ENCODE measurements at places on chromosomes 3 and 15. TPM values are rescaled to one million over a fixed set of nuclear protein-coding genes. Genes with fewer than 3 reads are reported as not detected.
A peak's percentile ranks its signal among the peaks of the same experiment; 100 is the strongest.

- H3K4me1 ChIP-seq, result peaks cover 22% of the 10 kb centered on the region
- H3K4me3 ChIP-seq, result no peak overlapping the region
- H3K36me3 ChIP-seq, result no peaks in the 10 kb centered on the region
- no peaks in the 10 kb centered on the region for H3K27me3 ChIP-seq
- DNase-seq, result no peak
These were observed 6.5 kb upstream of the VILL start for GRCh38 chr3:37984051-37984450.

DNA sequence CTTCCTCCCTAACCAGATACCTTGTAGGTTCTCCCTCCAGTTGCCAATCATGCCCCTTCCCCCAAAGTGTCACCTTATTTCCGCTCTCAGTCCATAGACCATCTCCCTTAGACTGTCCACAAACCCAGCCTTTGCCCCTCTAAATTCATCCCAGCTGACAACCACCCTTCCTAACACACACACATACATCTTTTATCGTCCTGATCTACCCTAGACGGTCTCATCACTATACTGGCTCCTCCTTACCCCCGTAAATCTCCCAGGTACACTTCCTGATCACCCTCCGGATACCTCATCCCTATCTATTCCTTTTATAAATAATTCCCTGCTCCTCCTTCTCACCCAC, 828 bp downstream of the THOC7 start:
- H3K27ac ChIP-seq, result peak overlapping the region; percentile 87
- DNase-seq, result no peak
- H3K4me1 ChIP-seq, result no peaks in the 10 kb centered on the region
- H3K4me3 ChIP-seq, result peak overlapping the region; percentile 94
- H3K36me3 ChIP-seq, result no peaks in the 10 kb centered on the region

LINS1 gene
- total RNA-seq, result 12.6 TPM

DNA sequence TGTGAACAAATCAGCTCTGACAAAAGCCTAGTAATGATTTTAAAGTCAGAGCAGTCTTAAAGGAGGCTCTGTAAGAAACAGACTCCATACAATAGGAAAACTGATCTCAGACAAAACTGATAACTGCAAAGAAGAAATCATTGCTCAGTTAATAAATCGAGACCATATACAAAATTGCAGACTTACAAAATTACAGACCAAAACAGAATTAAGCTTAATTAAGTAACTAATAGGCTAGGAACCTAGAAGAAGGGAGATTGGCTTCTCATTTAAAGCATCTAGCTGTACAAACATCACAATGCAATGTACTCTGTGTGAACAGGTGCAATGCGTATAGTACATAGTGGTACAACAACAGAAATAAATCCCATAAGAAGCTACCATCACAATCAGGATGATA, 46.3 kb downstream of the ZBTB20 start:
- no peaks in the 10 kb centered on the region for H3K4me1 ChIP-seq
- H3K27me3 ChIP-seq, result no peaks in the 10 kb centered on the region
- no peaks in the 10 kb centered on the region for H3K36me3 ChIP-seq
- peak overlapping the region; percentile 30 for H3K27ac ChIP-seq

MUC13 gene
- 360 TPM for total RNA-seq

KCNMB3 gene
- 1.7 TPM for total RNA-seq

DNA sequence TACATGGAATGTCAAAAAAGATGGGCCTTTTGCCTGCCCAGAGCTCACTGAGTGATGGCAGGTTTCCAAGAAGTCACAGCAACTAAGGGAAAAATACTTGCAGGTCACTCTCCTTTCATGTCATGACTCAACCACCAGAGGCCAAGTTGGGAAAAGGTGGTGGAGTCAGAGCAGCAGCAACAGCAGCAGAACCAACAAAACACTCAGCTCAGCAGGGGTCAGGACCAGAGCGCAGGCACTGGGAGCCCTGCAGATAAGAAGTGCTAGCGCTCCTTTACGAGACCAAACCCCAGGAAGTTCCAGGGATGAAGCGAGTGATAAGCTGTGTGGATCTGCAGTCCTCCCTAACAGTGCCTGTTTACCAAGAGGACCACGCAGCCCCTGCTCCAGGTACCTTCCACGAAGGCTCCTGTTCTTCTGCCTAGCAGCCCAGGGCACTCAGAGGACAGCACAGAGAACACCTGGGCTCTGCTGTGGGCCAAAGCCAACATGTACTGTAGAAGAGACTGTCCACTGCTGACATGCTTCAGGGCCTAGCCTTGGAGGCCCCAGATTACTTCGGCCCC, 26.0 kb downstream of the POC1A start:
- H3K4me1 ChIP-seq, result no peaks in the 10 kb centered on the region
- H3K27me3 ChIP-seq, result no peaks in the 10 kb centered on the region
- no peak overlapping the region for H3K4me3 ChIP-seq
- no peak overlapping the region for H3K27ac ChIP-seq
- DNase-seq, result no peak

DNA sequence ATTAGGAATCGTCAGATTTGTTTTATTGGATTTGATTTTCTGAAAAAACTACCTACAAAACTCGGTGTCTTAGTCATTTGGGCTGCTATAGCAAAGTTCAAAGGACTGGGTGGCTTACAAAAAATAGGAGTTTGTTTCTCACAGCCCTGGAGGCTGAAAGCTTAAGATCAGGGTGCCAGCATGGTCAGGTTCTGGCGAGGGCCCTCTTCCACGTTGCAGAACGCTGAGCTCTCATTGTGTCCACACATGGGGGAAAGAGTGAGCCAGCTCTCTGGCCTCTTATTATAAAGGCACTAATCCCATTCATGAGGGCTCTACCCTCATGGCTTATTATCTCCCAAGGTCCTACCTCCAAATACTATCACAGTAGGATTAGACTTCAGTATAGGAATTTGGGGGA, 40.6 kb upstream of the MRPS22 start:
- no peaks in the 10 kb centered on the region for H3K4me1 ChIP-seq
- no peak overlapping the region for H3K27ac ChIP-seq
- H3K27me3 ChIP-seq, result no peaks in the 10 kb centered on the region
- DNase-seq, result no peak

C3orf52 gene
- total RNA-seq, result 39.3 TPM

DNA sequence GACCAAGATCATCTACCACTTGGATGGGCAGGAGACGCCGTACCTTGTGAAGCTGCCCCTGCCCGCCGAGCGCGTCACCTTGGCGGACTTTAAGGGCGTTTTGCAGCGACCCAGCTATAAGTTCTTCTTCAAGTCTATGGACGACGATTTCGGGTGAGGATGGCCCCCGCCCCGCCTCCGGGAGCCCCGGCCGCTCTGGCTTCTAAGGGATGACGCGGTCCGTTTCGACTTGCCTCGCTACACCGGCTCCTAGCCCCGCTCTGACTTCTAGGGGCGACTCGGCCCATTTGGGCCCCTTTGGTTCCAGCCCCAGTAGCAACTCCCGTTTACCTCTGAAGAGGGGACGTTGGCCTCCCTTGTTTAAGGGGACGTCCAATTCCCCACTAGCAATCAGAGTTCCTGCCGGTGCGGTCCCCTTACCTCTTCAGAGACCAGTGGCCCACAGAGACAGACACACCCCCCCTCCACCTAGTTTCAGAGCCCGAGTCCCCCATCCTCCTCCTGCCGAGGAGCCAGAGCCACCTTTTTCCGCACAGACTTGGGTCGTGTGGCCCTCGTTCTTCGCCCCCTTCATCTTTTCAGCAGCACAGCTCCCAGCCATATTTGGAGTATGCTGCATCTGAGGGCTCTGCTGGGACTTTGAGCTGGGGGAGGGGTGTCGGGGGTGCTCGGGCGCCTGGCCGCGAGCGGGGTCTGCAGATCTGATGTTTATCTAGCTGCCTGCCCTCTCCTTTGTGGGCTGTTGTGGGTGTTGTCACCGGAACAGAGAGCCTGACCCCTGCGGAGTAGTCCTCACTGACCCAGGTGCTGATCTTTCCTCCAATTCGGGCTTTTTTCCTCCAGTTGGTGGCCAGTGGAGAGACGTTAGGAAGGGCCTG, 706 bp downstream of the DVL3 start:
- DNase-seq, result peak; percentile 50
- peak overlapping the region; percentile 88 for H3K27ac ChIP-seq
- H3K4me3 ChIP-seq, result peak overlapping the region; percentile 88
- H3K27me3 ChIP-seq, result no peaks in the 10 kb centered on the region
- peaks cover 9% of the 10 kb centered on the region for H3K4me1 ChIP-seq

DNA sequence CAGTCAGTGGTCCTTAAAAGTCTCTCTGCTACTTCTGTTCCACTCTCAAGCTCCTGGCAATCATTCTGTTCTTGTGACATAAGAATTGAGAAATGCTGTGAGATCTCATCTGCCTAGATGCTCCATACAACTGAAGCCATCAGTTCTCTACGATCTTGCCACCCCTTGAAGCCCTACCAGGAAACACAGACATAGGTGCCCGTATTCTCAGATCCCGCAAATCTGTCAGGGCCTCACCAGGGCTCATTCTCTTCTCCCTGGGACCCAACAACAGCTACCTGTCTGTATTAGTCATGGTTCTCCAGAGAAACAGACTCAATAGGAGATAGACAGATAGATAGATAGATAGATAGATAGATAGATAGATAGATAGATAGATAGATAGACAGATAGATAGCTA, 149.1 kb downstream of the UACA start:
- no peak for DNase-seq
- no peaks in the 10 kb centered on the region for H3K36me3 ChIP-seq
- H3K4me3 ChIP-seq, result no peak overlapping the region

EFCAB12 gene
- 0.16 TPM for total RNA-seq

GRCh38 chr3:112568642-112569041, 6.8 kb downstream of the SLC35A5 start:
- H3K36me3 ChIP-seq, result no peaks in the 10 kb centered on the region
- no peak overlapping the region for H3K4me3 ChIP-seq
- no peak overlapping the region for H3K27ac ChIP-seq

COX5A gene
- 623 TPM for total RNA-seq

DNA sequence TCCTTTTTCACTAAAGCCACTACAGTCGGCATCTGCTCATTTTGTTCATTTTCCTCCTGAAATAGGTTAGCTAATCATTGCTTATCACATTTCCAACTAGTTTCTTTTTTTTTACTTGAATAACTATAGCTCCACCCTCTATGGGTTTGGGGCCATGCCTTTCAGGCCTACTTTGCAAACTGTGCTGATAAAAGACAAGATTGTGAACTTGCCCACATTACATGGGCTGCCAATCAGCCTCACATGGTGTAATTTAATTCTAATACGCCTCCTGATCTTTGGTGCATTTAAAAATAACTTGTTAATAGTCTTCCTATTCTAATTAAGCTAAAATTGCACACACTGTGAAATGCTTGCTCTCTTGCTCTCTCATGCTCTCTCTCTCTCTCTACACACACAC, 90.5 kb downstream of the TGFBR2 start:
- H3K27me3 ChIP-seq, result no peaks in the 10 kb centered on the region
- no peak overlapping the region for H3K27ac ChIP-seq
- H3K4me3 ChIP-seq, result no peak overlapping the region
- no peaks in the 10 kb centered on the region for H3K4me1 ChIP-seq

DNA sequence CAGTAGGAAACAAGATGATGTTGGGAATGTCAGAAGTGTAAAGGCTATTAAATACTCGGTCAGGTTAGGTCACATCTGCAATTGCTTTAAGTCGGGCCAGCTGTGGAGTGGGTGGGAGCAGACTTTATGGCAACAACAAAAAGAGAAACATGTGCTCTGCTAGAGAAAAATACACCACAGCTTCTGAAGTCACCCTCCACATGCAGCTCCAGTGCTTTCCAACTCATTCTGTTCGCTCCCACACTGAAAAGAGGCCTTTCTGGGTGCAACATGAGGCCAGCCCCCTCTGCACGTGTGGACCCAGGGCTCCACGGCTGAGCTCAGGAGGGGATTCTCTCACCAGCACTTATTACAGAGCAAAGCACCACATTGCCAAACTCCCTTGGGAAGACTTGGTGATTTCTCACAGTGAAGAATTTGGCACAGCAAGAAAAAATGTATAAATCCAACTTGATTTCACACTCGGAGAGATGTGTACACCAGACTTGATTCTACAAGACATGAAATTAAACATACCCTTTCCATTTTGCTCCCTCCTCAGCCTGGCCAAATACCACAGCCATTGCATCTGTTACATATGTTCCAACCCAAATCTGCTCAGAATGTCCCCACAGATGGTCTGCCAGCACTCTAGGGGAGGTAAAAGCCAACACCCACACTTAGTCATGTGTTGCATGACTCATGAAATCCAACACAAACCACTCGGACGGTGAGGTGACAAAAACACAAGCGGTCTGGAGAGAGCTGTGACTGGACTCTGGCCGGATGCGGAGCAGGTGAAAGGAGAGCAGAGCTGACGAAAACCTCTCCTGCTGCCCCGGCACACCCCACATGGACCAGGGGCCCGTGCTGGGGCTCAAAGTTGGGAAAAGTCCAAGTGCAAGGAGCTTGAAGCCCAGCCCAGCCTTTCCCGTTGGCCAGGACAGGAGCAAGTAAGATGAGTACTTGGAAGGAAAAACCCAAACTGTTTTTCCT, 74.6 kb downstream of the ITGB5 start:
- peak; percentile 80 for DNase-seq
- H3K4me3 ChIP-seq, result no peak overlapping the region
- peak overlapping the region; percentile 85 for H3K27ac ChIP-seq
- H3K36me3 ChIP-seq, result no peaks in the 10 kb centered on the region

- H3K4me3 ChIP-seq, result no peak overlapping the region
- H3K27me3 ChIP-seq, result no peaks in the 10 kb centered on the region
- DNase-seq, result no peak
These were observed 404.1 kb upstream of the ATP11B start for GRCh38 chr3:182389071-182389815.

GOLGA6L7 gene
- total RNA-seq, result not detected

RETNLB gene
- total RNA-seq, result 97.9 TPM

GRAMD2A gene
- 2.3 TPM for total RNA-seq

DNA sequence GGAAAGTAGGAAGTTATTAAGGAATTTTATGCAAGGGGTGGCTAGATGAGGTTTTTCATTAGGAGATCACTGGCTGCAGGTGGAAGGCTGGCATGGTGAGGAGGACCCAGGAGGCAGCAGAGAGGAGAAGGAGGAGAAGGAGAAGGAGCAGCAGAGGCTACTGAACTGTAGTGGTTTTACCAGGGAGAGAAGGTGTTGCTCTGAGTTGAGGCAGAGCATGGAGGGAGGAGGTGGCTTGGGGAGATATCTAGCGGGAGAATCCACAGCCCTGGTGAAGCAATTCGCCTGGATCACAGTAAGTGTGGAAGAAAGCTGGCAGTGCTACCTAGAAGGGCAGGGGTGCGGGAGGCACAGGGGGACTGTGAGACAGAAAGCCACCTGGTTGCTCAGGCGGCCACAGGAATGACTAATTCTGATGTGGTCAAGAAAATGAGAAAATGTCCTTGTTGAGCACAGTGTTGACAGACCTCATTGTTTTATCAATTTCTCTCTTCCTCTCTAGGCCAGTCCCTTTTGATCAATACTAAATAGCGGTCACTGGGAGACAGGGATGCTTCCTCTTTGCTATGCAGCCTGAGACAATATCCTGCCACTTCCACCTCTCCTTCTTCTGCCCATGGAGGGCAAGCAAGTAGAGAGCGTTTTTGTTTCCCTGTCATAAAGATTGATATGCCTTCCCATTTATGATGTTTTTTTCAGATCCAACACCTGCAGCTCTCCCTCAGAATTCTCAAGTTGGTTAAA, 94.6 kb downstream of the EEFSEC start:
- no peak overlapping the region for H3K27ac ChIP-seq
- no peak for DNase-seq
- H3K4me3 ChIP-seq, result no peak overlapping the region
- no peaks in the 10 kb centered on the region for H3K27me3 ChIP-seq

Measured in colonic mucosa (tissue), 4 donors.